ENCODE measurements at places on chromosomes 6 and 20.

- DNase-seq, result no peak
These were observed 4.6 kb upstream of the REV3L start for GRCh38 chr6:111487661-111488060.

GRCh38 chr6:98039904-98040607 is 757.0 kb upstream of the MMS22L start:
- peak; percentile 29 for DNase-seq

GRCh38 chr20:25984933-25985332 is 288.3 kb upstream of the ZNF337 start:
- DNase-seq, result no peak

- DNase-seq, result no peak
These were observed at the start of gene TREML2 for GRCh38 chr6:41200901-41201763. Gene TREML2 (minus strand): TSS chr6:41201149. CDS start chr6:41201008, 141 bp downstream.

- DNase-seq, result peak; percentile 19
These were observed 1146.9 kb upstream of the GJE1 start for GRCh38 chr6:140985679-140986275.

GRCh38 chr6:43283905-43284304 is 14.2 kb upstream of the SLC22A7 start:
- no peak for DNase-seq

DNA sequence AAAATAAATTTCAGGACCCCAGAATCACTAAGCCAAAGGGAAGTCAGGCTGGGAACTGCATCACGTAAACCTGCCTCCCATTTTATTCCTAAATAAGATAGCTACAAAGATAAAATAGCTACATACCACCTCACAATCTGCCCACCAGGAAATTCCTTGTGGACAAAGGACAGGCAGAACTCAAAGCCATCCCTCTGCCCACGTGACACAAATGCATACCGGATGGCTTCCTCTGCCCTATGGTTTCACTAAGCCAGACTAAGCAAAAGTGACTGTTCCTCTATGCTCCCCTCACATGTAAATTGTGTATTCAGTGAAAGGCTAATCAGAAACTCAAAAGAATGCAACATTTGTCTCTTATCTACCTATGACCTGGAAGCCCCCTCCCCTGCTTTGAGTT is 15.0 kb downstream of the MBOAT1 start:
- no peak for DNase-seq

GRCh38 chr6:81736428-81736827 is 16.1 kb downstream of the TENT5A start:
- DNase-seq, result no peak

GRCh38 chr6:150550244-150550643 is 49.4 kb upstream of the PLEKHG1 start:
- no peak for DNase-seq

- no peak for DNase-seq
These were observed 5.8 kb upstream of the SDCBP2 start for GRCh38 chr20:1334761-1335160.

GRCh38 chr6:4759997-4760396 is 16.2 kb upstream of the CDYL start:
- no peak for DNase-seq

DNA sequence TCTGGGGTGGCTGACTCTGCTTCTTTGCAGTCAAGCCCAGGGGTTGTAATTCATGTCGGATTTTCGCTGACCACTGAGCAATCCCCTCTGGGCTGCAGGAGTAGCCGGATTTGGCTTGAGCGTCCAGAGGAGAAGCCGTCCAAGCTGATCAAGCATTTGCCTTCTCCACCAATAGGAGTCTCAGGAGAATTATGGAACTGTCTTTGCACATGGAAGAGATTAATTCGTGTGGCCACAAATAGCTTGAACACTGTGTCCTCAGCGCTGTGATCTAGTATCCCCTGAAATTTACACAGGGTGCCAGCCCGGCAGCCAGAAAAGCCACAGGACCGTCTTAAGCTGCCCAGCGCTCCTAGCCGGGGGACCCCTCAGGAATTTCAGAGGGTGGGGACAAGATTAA is 37.1 kb downstream of the EYA2 start:
- DNase-seq, result no peak

- no peak for DNase-seq
These were observed 19.3 kb upstream of the TTK start for GRCh38 chr6:79985128-79985527.

DNA sequence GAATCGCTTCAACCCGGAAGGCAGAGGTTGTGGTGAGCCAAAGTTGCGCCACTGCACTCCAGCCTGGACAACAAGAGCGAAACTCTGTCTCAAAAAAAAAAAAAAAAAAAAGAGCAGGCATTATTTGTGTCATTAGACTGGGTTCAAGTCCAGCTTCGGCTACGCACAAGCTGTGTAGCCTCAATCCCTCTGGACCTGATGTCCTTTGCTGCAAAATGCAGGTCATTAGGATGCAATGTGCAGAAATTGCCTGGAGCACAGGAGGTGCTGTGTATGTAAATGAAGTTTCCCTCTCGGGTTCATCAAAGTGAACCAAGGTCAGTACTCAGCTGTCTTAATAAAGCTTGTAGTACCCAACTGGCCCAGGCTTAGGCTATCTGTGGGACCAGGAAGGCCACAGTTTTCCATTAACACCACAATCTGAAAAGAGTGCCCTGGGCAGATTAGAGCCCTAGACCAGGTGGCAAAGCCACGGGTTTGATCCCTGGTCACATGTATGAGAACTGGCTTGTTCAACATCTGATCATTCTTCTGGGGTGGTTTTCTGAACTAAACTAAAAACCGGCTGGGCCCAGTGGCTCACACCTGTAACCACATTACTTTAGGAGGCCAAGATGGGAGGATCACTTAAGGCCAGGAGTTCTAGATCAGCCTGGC is 155.3 kb downstream of the ZMYND8 start:
- DNase-seq, result no peak

DNA sequence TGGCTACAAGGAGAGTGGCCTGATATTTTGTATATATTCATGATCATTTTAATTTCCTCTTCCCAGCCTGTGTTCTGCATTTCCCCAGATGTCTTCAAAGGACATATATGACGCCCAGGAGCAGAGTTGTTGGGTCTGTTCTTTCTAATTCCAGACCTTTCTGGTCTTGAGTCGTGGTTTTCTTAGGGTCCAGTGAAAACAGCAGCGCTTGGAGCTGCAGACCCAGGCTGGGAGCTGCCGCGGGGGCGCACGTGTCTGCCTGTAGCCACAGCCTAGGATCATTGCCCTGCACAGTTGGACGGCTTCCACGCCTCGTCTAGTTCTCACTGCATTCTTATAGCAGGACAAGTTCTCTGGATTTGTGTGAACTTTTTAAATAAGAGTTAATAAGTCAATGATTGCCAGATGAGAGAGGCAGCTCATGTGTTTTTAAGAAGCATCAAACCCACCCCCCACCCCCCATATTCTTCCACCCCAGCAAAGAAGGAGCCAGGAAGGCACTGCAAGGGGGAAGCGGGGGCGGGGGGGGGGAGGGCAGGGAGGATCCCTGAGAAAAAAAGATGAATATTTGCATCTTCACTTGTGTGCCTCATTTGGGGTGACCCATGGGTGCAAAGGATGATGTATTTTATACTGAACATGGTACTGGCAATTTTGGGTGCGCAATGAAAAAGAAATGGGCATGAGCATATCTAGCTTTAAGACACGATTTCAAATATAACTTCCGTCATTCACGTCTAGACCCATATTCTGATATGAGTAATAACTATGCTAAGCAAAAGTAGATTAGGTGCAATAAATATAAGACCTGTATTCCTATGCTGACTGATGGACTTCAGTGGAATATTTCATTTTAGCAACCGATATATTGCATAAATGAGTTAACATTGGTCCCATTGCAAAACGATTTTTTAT is 160.0 kb downstream of the TBXT start:
- peak; percentile 63 for DNase-seq

Measured in umbilical cord (tissue), 2 donors.